ENCODE measurements at places on chromosomes 2 and 18.

DNA sequence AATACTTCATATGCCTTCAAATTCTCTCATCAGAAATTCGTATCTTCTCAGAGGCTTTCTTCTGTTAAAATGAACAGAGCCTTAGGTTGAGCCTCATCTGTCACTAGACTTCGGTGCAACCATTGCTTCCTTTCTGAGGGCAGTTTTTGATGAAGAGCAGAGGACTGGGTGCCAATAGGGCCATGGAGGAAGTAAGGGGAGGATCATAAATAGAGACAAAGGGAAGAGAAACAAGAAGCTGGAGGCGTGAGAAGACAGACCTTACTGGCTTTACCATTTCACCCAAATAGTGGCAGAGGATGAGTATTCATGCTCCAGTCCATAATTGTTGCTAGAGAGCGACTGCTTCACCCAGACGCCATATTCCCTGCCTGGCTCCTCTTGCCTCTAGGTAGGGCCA lies 215.6 kb upstream of the PKDCC start:
- DNase-seq, result no peak

GRCh38 chr2:180540761-180541160 lies 439.6 kb upstream of the UBE2E3 start:
- no peak for DNase-seq

DNA sequence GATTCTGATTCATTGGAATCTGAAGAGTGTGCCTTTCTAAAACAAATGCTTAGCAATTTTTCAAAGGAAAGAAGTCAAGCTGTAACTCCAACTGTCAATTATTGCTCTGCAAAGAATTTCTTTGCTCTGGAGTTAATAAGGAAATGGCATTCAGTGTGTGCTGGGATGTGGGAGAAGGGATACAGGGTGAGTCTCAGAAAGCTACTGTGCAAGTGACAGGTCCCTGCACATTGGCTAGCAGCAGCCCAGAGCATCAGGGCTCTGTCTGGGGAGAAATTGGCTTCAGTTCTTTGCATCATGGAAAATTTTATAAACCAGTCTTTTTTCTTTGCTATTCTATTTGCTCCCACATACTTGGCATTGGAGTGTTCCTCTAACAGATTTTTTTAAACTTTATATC lies 1.1 kb upstream of the SYT4 start:
- no peak for DNase-seq

DNA sequence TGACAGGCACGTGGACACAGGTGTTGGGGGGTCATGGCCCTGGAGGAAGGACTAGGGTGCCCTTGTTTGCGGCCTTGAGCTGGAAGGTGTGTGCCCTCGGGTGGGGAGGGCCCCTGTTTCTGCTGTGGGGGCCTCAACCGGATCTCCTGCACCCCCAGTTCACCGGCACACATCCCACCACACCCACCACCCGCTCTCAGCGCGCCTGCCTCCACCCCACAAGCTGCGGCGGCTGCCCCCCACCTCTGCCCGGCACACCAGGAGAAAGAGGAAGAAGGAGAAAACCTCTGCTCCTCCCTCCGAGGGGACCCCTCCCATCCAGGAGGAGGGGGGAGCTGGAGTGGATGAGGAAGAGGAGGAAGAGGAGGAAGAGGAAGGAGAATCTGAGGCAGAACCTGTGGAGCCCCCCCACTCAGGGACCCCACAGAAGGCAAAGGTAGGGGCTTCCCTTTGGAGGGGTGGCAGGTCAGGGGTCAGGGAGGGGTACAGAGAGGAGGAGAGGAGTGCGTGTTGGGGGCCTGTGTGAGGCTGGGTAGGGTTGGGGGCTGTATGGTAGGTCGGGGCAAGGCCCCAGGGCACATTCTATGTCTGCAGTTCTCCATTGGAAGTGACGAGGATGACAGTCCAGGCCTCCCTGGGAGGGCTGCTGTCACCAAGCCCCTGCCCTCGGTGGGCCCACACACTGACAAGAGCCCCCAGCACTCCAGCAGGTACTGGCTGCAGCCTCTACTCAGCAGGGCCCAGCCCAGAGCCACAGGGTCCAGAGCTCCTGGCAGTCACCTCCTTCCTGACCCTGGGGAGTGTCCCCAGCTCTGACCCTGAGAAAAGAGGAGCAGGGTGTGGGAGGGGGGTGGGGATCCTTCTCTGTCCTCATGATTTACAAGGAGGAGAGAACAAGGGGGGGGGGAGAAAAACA lies 1.8 kb downstream of the SLC4A3 start:
- no peak for DNase-seq

DNA sequence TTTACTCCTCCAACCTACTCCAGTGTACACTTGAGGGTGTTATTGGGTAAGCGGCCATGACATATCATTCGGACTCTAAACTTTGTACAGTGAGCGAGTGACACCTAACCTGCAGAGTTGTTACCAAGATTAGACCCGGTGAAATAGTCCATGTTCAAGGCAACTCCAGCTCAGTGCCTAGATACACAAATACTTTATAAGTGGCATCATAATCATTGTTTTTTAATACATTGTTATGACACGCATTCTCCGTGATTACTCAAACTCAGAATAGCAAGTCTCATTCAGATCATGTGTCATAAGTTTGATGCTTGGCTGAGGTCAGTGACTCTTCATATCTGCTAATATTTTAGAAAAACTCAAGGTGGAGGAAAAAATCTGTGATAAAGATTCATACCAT lies 597.8 kb downstream of the DCC start:
- DNase-seq, result no peak
